DMS79 (cell line): ENCODE measurements at places on chromosomes 6 and 20.

- DNase-seq = no peak
These were observed 194.6 kb downstream of the ZNF217 start for GRCh38 chr20:53399083-53399482.

- no peak for DNase-seq
These were observed 22.4 kb upstream of the SLC9A8 start for GRCh38 chr20:49790077-49790798.

GRCh38 chr6:22656706-22657351, 87.5 kb downstream of the HDGFL1 start:
- no peak for DNase-seq

GRCh38 chr20:53598140-53599043, 4.8 kb upstream of the ZNF217 start:
- no peak for DNase-seq

DNA sequence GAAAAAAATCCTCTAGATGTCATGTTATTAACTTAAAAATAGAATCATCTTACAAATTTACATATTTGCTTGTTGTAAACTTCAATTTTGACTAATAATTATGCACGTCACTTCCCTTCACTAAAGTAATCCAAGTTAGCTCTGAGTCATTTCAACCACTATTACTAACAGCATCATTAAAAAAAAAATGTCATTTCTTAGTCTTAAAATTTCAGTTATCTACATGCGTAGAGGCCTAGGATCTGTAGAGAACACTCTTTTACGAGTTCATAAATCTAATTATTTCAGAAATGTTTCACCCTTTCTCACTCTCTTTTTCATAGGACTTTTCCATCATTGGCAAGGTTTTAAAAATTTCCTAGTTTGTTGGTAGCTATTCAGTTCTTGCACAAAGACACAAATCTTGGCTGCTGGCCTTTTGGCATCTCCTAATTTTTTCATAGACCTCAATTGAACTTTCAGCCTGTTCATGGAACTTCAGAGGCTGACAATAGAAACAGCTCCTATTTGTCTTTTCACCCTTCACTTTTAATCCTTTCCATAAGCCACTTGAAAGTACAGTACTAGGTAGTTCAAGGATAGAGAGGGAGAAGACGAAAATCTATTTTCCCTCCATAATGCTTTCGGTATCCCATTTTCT, 61.5 kb downstream of the OGFRL1 start:
- no peak for DNase-seq

- DNase-seq = no peak
These were observed 827.5 kb upstream of the CITED2 start for GRCh38 chr6:140201787-140202458.

DNA sequence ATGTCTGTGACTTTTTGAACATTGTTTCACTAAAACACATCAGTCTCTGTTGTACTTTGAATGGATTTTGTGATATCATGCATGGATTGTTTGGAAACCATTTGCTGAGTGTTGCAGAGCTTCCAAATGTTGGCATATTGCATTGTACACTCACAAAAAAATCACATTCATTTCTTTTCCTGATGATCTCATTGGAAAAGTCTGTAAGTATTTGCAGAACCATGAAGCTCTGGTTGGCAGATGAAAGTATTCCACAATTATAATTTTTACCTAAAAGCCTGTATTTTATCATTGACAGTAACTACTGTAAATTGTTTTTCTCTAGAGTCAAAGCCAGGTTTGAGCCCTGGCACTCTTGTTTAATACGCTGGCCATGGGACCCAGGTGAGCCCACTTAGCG, 42.1 kb downstream of the VAPB start:
- DNase-seq = no peak

GRCh38 chr6:147063469-147064031, 140.7 kb upstream of the STXBP5 start:
- DNase-seq = no peak

DNA sequence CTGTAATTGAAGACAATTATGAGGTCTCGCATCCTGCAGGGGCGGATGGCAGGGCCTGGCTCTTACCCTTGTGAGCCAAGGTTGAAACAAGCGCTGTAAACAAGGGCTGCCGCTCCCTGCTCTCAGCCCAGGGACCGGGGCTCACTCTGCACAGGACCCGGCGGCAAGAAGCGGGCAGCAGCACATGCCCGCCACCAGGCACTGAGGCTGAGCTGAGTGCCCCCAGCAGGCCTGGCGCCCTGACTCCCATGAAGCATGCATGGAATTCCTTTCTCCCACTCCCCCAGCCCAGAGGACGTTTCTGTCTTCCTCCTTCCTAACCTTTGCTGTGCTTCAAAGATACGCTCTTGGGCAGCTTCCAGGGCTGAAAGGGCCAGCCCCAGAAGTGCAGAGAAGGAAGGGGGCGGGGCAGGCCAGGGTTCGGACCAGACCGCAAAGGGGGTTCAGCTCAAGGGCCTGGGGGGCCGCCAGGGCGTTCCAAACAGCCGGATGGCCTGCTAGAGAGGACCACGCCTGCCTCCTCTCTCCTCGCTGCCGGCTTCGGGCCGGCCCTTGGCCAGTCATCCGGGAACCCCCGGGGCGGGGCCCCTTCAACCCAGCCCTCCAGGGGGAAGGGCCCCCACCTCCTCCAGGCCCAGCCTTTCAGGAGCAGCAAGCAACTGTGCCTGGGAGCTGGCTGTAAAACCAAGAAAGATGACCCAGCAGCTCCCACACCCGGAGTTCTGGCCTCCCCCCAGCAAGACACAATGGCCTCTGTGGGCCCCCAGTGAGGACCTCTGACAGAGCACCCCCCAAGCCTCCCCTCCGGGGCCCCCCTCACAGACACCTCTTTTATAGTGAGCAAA, 109.9 kb downstream of the NOL4L start:
- peak; percentile 92 for DNase-seq

- DNase-seq = no peak
These were observed 73.4 kb upstream of the HMGCLL1 start for GRCh38 chr6:55652429-55652828.

GRCh38 chr6:5208057-5208456, 52.7 kb downstream of the LYRM4 start:
- no peak for DNase-seq

- no peak for DNase-seq
These were observed 379.4 kb downstream of the TAF4 start for GRCh38 chr20:61686051-61686936.

DNA sequence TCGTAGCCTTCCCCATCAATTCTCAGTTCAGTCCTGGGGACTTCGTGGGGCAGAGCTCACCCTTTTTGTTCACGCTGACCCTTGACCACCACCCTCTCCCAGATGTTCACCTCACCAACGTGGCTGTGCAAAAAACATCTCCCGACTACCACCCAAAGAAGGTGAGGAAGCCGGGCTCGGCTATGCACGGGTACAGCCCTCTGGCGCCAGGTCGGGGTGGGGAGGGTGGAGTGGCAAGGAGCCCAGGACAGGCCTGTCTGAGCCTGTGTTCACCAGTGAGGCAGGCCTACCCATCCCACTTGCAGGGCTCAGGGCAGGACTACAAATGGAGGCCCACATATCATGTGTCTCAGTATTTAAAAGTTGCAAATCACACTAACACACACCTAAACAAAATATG, 18.1 kb downstream of the PDRG1 start:
- no peak for DNase-seq

- no peak for DNase-seq
These were observed 21.9 kb downstream of the SGK1 start for GRCh38 chr6:134295953-134296553.

DNA sequence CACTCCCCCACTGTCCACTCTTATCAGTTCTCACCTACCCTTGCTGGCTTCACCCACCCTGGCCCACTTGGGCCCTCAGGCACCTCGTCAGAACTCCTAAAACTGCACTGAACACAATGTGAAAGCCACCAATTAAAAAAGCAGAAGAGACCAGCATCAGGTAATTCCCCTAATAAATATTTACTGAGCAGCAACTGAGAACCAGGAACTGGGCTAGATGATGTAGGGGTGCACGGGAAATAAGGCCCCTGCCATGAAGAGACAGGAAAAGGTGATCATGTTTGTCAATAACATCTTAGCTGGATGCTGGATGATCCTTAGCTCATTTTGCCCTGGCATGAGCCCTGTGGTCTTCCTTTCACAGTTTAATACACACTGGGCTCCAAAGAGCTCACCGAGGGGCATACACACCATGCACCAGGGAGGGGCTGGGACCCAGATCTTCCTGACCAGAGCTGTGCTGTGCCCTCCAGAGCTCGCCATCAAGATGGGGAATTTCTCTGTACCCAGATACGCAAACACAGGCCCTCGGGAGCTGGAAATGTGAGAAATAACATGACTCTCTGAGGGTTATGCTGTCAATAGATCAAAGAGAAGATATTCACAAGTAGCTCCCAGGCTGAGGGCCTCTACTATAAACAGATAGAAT, 113.6 kb upstream of the SLC22A16 start:
- DNase-seq = no peak

DNA sequence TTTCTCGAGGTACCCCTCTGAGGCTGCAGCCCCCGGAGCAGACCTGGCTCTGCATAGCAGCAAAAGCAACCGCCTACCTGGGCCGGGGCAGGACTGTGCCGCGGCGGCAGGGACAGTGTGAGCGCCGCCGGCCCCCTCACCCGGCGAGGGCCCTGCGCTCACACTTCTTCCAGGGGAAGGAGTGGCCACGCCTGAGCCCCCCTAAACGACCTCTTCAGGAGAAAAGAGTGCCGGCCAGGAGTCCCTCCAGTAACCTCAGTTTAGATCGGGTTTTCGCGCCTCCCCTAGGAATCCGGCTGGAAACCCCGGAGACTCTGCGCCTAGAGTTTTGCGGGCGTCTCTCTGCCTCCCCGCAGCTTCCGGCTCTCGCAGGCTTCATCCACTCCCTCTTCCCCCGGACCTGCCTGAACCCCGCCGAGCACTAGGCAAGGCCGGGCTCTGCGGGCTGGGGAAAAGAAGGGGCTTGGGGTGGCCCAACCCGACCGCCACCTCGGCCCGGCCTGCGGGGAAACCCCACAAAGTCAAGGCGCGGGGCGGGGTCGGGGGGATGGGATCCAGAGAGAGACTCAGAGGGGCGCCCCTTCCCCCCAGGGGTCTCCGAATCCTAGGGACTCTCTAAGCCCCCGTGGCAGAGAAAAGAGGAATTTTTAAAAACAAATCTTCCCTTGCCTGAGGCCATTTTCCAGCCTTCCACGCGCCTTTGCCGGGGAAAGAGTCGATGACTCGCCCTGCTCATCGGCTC, 558 bp downstream of the LINC00237 start:
- no peak for DNase-seq

GRCh38 chr6:36662380-36662779, 16.1 kb upstream of the CDKN1A start:
- DNase-seq = no peak

- no peak for DNase-seq
These were observed 205.5 kb upstream of the QKI start for GRCh38 chr6:163209005-163209404.
